Right ventricle myocardium inferior (tissue), 1 donor: ENCODE measurements at places on chromosomes 4 and X. TPM values are rescaled to one million over a fixed set of nuclear protein-coding genes. Genes with fewer than 3 reads are reported as not detected.

RXFP1 gene
- total RNA-seq = not detected

DNA sequence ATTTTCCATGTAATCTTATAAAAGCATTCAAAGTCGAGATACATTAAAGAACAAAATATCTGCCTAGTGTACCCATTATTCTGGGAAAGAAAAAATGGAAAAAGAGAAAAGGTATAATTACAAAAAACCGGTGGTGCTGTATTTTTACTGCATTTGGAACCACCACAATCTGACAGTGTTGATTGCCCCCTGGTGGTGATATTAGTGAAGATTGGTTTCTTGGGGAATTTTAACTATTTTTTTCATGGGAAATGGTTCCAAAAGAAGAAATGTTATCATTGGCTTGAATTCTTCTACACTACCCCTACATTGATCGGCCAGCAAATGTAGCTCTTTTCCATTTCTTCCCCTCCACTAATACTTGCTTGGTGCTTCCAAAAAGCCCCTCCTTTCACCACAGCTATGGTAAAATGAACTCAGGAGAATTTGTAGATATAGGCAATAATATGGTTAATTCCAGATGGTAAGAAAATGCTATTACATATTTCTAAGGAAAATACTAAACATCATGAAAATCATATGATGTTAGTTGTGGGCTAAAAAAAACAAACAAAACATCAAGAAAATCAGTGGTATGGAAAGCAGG lies 50.0 kb downstream of the COX18 start:
- no peak for DNase-seq

DNA sequence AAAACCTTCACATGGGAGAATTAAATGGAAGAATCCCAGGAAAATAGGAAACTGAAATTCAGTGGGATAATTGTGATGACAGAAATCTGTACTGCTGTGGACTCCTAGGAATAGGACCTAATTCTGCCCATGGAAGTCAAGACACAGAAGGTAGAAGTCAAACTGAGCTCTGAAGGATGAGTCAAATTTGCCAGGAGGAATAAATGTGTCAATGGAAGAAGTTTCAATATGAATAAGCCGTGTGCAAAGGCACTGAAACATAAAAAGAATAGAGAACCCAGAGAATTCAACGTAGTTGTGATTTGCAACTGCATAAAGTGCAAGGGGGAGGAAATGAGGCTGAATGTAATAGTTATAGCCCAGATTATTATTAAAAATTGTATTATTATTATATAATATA lies 11.6 kb downstream of the ENAM start:
- no peak for DNase-seq

DACH2 gene
- total RNA-seq = not detected

DNA sequence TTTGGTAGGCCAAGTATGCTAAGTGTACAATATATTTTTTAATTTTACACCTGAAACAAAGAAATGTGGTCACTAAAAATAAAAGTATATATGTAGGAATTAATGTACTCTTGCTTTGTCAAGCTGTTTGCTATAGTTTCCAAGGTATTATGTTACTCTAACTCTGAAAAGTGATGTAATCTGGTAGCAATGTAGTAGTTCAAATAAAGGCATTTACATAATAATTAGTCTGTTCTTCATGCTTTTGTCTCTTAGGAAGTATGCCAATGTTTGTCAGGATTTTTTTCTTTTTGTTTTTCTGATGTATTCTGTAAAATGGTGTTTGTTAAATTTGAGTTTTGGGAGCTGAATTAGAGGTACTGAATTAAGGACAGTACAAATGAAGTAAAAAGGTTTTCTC lies 89.5 kb downstream of the PLS3 start:
- no peak for DNase-seq
